Fibroblast of skin of abdomen (primary cell): ENCODE measurements at places on chromosomes 16 and 17.

DNA sequence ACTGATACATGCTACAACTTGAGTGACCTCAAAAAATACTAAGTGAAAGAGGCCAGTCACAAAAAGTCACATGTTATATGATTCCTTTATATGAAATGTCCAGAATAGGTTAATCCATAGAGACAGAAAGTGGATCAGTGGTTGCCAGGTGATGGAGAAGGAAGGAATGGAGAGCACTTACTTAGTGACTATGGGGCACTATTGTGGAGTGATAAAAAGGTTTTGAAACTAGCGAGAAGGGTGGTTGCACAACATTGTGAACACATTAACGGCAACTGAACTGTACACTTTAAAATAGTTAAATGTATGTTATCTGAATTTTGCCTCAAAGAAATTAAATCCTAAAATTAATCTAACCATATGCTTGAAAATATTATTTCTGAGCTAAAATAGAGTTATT, 25.9 kb downstream of the AMFR start:
- no peak for DNase-seq

- DNase-seq, result no peak
These were observed at the start of gene ST6GALNAC1 for GRCh38 chr17:76643553-76644148. ST6GALNAC1 (minus strand) TSS chr17:76643757; CDS start chr17:76643638, 119 bp downstream.

DNA sequence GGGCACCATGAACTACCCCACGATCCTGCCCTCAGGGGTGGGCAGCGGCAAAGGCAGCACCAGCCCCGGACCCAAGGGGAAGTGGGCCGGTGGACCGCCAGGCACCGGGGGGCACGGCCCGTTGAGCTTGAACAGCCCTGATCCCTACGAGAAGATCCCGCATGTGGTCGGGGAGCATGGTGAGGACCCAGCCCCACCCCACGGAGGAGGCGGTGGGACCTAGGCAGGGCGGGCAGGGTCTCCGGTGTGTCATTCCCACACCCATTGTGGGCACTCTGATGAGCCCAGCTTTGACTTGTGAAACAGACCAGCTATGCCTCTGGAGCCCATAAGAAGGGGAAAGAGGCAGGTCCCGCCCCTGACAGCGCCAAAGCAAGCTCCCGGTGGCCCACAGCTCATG, 22.8 kb downstream of the TPSG1 start:
- no peak for DNase-seq

GRCh38 chr17:13550291-13550690, 51.4 kb downstream of the HS3ST3A1 start:
- no peak for DNase-seq

DNA sequence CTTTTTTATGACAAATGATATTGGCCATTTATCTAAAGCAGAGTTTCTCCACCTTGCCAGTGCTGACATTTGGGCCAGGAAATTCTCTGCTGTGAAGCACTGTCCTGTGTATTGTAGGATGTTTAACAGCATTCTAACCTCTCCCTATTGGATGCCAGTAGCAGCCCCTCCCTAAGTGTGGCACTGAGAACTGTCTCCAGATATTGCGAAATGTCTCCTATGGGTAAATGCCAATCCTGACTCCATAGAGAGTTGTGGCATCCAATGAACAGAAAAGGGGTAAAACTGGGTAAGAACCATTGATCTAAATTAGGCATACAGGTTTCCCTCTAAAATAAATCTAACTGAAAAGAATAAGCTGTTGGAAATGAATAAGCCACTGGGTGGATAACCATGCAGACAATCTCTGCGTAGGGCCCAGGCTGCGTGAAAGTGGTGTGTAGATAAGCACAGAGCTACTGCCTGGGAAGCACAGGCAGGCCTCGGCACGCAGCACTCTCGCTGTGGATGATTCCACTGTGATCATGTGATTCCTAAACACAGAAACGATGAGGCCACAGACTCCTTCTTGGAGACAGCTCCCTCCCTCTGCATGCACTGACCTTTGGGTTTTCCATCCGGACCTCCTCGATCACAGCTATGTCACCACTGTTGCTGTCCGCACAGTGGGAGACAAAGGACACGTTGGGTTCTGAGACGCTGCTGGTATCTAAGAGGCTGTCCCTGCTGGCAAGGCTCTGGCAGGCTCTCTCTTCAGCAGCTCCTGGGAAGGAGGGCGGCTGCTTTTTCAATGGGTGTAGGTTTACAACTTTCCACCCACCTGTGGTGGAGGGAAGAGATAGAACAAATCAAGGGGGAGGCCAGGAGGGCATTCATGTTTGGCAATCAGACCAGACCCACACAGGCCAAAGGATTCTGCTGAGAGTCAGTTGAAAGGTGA, 44.1 kb downstream of the GTF3C1 start:
- no peak for DNase-seq

GRCh38 chr16:88325087-88325750, 57.5 kb upstream of the ZNF469 start:
- no peak for DNase-seq

DNA sequence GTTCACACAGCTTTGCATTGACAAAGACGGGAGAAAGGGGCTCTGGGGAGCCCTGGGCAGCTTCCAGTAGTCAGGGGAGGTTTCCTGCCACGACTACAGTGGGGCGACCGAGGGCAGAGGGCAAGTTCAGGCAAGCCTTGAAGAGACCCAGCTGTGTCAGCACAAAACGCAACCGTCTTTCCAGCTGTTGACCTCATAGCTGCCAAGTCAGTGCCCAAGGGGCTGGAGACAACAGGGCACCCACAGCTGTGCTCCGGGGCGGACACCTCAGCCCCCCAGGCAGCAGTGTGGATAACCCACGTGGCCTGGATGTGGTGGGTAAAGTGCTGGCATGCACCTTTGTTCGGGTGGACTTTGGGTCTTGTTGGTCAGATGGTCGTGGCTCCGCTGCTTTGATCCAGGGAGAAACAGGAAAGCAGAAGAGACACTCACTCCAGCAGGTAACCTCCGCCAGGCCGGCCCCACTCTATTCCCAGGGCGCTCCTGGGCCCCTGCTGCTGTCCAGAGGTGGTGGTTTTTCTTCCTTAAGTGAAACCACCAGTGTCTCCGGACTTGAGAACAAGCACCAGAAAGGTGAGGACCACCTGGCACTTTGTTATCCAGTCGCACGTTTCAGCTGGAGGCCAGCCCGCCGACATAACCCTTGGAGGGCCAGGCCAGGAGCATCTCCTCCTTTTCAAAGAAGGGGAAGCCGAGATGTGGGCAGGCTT, 17.6 kb upstream of the CBX2 start:
- DNase-seq, result no peak

DNA sequence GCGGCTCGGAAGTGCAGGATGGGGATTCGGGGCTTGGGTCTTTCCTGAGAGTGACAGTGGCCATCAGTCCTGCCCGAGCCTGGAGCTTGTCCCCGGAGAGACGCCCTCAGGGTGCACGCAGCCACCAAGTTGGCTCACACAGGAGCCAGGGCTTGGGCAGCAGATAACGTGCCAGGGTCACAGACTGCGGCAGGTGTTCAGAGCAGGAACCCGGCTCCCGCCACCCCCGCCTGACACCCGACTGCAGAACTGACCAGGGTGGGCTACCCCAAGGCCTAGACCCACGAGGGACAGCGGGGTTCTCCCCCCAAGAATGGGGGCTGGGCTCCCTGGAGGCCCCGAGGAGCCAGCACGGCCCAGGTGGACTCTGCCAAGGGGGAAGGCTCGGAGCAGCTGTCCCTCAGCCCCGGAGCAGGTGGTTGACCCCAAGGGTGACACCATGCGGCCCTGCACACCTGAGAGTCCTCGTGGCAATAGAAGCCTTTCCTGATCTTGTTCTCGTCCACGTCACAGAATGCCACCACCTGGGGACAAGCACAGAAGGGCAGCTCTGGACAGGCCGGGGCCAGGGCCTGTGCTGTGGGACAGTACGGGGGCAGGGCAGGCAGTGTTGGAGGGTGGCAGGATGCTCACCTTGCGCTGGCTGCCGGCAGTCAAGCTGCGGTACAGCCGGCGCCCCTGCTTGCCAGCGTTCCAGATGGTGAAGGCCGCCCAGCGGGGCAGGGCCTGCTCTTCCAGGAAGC, 117.1 kb upstream of the ZNF750 start:
- DNase-seq, result no peak

DNA sequence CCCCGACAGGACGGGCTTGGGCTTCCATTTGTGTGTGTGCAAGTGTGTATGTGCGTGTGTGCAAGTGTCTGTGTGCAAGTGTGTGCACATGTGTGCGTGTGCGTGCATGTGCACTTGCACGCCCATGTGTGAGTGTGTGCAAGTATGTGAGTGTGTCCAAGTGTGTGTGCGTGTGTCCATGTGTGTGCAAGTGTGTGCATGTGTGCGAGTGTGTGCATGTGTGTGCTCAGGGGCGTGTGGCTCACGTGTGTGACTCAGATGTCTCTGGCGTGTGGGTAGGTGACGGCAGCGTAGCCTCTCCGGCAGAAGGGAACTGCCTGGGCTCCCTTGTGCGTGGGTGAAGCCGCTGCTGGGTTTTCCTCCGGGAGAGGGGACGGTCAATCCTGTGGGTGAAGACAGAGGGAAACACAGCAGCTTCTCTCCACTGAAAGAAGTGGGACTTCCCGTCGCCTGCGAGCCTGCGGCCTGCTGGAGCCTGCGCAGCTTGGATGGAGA, 23.1 kb upstream of the ITGAX start:
- no peak for DNase-seq

DNA sequence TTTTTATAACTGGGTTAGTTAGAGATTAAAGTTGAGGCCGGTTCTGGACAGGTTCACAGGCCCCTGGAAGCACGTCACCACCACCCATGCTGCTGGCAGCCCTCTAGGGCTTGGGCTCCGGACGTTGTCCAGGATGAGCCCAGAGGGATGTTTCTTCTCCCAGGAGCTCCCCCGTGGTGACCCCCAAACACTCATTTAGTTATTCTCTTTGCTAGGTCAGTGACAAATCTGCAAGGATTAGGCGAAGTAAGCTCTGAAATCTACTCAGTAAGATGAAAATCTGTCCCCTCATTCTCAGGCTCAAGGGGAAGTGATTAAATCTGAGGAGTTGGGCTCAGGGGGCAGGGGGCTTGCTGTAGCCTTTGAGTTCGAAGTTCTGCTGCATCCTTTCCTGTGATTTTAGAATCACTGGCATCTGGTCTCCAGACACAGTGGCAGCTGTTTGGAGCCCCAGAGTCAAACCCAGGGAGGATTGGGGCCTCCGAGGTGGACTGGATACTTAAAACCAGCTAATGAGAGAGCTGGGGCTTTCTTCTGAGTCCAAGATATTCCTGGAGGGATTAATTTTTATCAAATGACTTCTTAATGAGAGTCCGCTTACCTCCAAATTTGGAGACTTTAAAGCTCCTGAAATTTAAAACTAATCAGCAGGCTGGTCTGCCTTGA, 49.2 kb upstream of the HS3ST2 start:
- no peak for DNase-seq

- peak; percentile 40 for DNase-seq
These were observed 2.8 kb upstream of the SLFN11 start for GRCh38 chr17:35376245-35376644.

- no peak for DNase-seq
These were observed 22.2 kb upstream of the CDH15 start for GRCh38 chr16:89149386-89149785.

DNA sequence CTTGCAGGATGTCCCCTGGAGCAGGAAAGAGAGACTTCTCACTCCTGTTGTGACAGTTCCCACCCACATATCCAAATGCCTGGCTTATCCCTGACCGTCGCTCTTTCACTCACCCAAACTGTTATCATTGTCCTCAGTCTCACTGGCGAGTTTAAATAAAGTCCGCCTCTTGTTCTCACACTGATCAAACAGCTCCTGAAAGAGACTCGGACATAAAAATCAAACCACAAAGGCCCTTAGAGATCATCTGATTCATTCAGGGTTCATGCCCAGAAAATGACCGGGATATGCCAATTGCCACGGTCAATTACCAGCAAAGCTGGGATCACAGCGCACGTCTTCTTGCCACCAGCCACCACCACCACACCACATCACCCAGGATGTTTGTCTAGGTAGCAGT, 19.9 kb downstream of the GGA3 start:
- DNase-seq, result no peak

DNA sequence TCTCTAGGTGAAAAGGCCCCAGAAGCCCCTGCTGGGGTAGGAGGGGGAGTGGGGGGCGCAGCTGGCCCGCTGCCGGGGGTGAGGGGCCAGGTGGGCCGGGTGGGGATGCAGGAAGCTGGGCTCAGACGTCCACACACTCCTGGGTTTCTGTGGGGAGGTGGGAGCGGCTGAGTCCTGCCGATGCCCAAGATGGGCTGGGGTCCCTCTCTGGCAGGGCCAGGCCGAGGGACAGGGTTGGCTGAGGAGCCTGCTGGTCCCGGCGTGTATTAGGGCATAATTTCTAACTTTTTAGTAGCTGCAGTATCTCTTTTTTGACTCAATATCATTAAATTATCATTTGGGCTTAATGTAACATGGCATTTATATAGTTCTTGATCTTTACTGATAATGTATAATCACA, 121.4 kb upstream of the CORO6 start:
- no peak for DNase-seq

DNA sequence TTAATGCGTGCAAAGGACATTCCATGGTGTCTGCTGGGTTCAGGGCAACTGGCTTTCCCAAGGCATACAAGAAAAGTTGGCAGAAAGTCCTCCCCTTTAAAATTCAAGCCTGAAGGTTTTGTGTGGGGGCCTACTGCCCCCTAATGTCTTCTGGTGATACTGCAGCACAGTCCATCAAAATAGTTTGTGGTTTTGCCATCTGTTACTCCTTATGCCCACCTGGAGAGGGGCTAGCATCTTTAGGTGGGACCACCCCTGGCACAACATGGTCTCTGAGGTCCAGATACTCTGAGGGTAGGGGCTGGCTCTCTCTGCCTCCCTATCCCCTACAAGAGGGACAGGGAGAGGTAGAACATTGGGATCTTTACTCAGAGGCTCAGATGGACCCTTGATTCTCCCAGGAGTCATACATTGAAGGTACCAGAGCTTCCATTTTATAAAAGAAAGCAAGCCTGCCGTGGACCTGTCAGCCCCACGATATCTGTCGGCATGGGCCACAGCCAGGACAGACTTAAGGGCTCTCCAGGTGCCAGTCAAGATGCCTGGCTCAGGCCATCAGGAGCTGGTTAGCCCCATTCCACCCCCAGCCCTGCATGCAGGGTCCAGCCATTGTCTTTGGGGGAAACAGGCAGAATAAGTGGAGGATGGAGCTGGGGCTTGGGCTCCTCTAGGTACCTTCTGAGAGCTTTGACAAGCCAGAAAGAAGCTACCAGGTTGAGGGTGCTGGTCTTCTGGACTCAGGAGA, 6.3 kb downstream of the ESRP2 start:
- peak; percentile 59 for DNase-seq
